ENCODE measurements at places on chromosomes 13 and 19. TPM values are rescaled to one million over a fixed set of nuclear protein-coding genes. Genes with fewer than 3 reads are reported as not detected.

SIAH3 gene
- not detected for total RNA-seq

SLC8A2 gene
- total RNA-seq: under 0.01 TPM

SYCN gene
- total RNA-seq: not detected

ZIK1 gene
- total RNA-seq: 7.2 TPM

C13orf42 gene
- not detected for total RNA-seq

PEAK3 gene
- not detected for total RNA-seq

ANGPTL8 gene
- total RNA-seq: not detected

ZNF57 gene
- 5.3 TPM for total RNA-seq

FCAR gene
- not detected for total RNA-seq

IZUMO2 gene
- not detected for total RNA-seq

CASP14 gene
- total RNA-seq: not detected

FFAR2 gene
- not detected for total RNA-seq

KCNK6 gene
- 3.0 TPM for total RNA-seq

KXD1 gene
- total RNA-seq: 63.3 TPM

F2RL3 gene
- total RNA-seq: not detected

ZNF234 gene
- 13.9 TPM for total RNA-seq

GNG8 gene
- total RNA-seq: not detected

COL4A2 gene
- 123 TPM for total RNA-seq

ZNF383 gene
- total RNA-seq: 9.4 TPM

- DNase-seq: no peak
Measured at GRCh38 chr13:50918567-50918966, 9.0 kb downstream of the RNASEH2B start.

DNA sequence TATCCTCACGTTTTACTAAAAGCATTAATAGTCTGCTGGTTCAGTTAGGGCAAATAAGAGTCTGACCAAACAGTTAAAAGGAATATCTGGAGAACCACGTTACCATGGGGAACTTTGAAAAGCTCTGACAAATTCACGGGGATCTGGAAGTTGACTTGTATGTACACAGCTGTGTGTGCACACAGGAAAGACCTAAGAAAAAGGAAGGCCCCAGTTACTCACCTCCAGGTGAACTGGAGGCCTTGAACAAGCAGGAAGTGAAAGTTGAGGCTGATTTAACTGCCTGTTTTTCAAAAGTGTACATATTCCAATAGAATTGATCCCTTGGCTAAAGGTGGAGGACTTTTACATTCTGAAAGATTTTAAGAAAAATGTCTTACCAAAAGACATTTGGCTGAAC lies 1891.6 kb upstream of the PCDH20 start:
- DNase-seq: no peak

DNA sequence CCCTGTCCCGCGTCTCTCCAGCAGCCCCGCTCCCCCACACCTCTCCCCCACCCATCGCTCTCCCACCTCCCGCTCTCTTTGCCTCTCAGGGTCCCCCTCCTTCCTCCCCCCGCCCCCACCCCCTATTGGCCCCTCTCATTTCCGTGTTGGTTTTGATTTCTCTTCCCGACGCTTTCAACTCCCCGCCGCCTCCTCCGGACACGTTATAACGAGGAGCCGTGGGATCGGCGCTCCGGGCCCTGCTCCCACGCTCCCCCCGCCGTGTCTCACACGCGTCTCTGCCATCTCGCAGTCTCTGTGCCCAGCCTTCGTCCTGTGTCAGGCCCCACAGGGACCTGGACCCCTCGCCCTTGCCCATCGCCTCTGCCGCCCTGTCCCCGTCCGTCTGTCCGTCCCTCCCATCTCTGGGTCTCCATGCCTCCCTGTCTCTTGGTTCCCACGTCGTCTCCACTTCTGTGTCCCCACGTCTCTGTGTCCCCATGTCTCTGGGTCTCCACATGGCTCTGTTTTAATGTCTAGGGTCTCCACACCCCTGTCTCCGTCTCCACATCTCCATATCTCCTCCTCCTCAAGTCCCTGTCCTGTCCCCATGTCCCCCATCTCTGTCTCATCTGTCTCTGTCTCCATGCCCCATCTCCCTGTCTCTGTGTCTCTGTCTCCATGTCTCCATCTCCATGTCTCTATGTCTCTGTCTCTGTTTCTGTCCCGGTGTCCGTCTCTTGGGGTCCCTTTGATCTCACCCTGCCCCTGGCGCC lies 13.1 kb downstream of the ERFL start:
- no peak for DNase-seq

- DNase-seq: peak; percentile 53
Measured at GRCh38 chr19:40219721-40220276, 1.6 kb upstream of the TTC9B start.

DNA sequence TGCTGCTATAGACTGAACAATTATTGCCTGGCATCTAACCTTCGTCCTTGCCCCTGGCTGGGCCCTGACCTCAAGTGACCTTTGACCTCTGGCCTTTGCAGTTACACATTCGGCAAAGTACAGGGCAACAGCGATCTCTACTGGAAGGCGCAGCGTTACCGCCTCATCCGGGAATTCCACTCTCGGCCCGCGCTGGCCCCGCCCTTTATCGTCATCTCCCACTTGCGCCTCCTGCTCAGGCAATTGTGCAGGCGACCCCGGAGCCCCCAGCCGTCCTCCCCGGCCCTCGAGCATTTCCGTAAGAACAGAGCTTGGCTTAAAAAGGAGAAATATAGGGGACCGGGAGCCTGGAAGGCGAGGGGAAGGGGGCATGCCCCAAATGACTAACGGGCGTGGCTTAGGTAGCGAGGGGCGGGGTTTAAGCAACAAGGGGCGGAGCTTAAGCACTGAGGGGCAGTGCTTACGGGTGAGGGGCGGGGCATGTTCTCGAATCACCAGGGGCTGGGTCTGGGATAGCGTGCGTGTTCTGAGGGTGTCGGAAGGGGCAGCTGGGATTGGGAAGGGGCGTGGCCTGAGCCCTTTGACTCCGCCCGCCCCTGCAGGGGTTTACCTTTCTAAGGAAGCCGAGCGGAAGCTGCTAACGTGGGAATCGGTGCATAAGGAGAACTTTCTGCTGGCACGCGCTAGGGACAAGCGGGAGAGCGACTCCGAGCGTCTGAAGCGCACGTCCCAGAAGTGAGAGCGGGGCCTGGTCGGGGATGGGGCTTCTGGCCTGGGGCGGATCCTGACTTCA lies 52.7 kb downstream of the TRPM4 start:
- DNase-seq: no peak

- no peak for DNase-seq
Measured at GRCh38 chr19:39936020-39936419, 1.6 kb upstream of the FCGBP start.

DNA sequence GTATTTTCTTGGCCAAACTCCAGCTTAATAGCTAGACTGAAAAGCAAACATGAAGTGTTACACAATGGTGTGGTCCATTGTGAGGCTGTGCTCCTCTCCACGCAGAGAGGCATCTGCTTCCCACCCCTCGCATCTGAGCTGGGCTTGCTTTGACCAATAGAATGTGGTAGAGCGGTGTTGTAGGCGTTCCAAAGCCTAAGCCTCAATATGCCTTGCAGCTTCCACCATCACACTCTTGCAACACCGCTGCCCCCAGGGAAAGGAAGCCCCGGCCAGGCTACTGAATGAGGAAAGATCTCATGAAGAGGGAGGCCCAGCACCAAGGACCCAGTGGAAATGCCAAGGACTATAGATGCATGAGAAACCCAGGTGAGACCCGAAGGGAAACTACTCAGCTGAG lies 9.4 kb downstream of the FLT1 start:
- DNase-seq: no peak

- DNase-seq: peak; percentile 45
Measured at GRCh38 chr19:47094557-47095475, 18.8 kb downstream of the ZC3H4 start.

GRCh38 chr13:100106705-100107104 lies 17.8 kb downstream of the PCCA start:
- no peak for DNase-seq

DNA sequence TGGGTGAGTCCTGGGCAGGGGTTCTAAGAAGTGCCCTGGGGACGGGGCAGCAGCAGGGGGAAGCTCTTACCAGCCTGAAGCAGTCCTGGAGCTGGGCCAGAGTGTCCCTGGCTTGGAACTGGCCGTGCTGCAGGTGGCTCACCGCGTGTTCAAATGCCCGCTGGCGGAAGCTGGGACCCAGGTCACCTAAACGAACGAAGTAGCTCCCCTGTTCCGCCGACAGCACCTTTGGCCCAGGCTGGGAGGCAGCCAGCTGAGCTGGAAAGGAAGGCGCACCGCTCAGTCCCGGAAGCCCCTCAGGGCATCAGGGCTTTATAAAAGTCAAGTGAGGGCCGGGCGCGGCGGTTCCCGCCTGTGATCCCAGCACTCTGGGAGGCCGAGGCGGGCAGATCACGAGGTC lies 9.6 kb downstream of the PLIN4 start:
- DNase-seq: no peak

GRCh38 chr13:99751517-99752199 lies 219.9 kb downstream of the ZIC5 start:
- no peak for DNase-seq

DNA sequence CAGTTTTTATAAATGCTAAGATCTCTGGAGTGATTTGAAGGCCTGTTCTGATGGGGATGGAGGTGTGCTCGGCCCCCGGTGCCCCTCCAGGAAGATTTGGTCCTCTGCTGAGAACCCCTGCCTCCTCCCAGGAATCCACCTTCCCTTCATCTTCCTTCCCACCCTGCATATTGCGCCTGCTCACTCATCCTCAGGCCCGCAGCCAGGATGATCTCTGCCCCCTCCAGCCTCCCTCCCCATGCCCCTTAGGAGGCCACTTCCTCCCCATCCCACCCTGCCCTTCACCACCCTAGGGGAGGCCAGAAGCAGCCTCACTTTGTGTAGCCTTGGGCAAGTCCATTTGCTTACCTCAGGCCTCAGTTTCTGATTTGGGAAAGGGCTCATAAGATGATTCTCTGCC lies 19.7 kb downstream of the VASP start:
- no peak for DNase-seq

DNA sequence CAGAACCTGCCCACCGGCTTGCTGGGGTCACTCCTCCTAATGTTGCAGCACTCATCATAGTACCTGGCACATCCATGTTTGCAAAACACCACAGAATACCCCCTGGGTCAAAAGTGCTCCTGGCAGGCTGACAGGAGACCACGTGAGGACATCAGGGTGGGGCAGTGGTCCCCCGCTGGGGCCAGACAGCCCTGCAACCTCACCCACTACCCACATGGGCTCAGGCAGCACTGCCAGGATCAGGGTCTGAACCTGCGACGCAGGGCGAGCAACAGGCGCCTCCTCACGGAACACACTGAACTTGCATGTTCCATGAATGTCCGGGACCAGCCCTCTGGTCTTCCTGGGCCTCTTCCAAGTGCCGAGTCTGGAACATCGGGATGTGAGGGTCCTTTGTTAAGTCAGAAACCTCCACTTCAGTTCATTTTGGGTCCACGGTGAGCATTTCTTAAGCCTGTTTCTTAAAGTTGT lies 1.4 kb upstream of the SLC7A9 start:
- DNase-seq: no peak

DNA sequence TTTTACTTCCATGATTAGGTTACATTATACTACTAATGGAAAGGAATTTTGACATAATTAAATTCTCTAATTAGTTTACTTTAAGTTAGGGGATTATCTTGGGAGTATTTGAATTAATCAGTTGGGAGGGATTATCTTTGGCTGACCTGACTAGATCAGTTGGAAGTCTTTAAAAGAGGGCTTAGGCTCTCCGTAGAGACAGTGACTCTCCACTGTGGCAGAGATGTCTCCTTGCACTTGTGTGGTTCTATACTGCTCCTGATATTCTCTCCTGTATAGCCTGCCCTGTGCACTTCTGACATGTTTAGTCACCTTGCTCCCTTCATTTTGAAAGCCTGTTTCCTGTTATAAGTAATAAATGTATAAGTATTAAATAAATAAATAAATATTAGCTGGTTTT lies 1612.3 kb upstream of the PRR20A start:
- DNase-seq: no peak

DNA sequence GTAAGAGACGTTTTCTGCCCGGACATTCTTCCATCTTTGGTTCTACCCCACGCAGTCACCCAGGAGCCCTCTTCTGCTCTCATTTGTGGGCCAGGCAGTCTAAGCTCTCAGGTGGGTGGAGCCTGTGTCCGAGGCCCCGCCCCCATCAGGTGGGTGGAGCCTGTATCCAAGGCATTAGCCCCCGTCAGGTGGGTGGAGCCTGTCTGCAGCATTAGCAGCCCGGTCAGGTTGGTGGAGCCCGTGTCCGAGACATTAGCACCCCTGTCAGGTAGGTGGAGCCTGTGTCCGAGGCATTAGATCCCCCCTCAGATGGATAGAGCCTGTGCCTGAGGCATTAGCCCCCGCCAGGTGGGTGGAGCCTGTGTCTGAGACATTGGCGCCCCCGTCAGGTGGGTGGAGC lies 45.5 kb upstream of the C13orf46 start:
- DNase-seq: no peak

GRCh38 chr19:45092747-45093678 lies at the start of gene PPP1R37:
Gene PPP1R37 (plus strand): TSS chr19:45093179. CDS start chr19:45093326, 147 bp downstream.
- peak; percentile 97 for DNase-seq

GRCh38 chr19:7971553-7972520 lies 28.4 kb upstream of the TIMM44 start:
- DNase-seq: no peak

DNA sequence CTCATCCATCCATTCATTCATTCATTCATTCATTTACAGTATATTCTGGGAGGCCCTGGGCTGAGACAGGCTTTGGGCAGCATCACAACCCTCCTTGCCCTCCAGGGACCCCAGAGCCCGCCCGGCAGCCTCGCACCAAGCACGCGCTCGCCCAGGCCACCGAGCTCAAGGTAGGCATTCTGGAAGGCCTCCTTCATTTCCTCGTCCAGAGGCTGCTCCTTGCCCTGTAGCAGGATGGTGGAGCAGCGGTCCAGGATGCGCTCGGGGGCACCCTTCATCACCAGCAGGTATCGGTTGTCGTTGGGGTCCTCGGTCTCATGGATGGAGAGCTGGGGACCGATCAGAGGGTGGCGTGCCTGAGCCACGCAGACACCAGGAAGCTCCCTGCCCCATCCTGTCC lies 15.6 kb downstream of the ATP1A3 start:
- no peak for DNase-seq

DNA sequence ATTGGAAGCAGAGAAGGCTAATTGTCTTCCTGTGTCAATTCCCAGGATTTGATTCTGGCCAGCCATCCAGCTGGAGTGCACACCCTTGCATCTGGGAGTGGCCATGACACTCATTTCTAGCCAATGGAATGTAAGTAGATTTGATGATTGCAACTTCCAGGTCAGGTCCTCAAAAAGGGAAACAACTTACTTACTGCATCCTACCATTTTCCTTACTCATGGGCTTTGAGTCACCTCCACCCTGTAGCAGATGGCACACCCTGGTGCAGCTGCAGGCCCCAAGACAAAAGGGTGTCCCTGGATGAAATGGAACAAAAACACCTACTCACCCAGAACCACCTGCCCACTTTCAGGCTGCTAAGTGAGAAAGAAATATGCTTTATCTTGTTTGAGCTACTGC lies 27.3 kb upstream of the MPHOSPH8 start:
- DNase-seq: no peak

DNA sequence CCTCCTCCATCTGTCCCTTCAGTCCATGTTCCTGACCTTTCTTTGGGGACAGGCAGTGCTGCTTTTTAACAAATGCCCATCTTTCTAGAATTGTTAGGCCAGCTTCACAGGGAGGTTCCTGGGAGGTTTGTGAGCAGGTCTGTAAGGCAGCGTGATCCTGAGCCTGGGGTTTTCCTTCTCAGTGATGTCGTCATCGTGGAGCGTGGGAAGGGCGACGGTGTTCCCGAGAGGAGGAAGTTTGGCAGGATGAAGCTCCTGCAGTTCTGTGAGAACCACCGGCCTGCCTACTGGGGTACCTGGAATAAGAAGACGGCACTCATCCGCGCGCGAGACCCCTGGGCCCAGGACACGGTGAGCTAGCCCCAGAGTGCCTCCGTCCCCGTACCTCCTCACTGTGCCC lies 26.8 kb downstream of the CHAF1A start:
- DNase-seq: peak; percentile 59
